Activated CD4-positive, alpha-beta T cell treated with anti-CD3 and anti-CD28 coated beads for 36 hours (primary cell): ENCODE measurements at places on chromosomes 6 and 20. TPM values are rescaled to one million over a fixed set of nuclear protein-coding genes. Genes with fewer than 3 reads are reported as not detected.

The MYT1 gene
- total RNA-seq: 0.12 TPM

DNA sequence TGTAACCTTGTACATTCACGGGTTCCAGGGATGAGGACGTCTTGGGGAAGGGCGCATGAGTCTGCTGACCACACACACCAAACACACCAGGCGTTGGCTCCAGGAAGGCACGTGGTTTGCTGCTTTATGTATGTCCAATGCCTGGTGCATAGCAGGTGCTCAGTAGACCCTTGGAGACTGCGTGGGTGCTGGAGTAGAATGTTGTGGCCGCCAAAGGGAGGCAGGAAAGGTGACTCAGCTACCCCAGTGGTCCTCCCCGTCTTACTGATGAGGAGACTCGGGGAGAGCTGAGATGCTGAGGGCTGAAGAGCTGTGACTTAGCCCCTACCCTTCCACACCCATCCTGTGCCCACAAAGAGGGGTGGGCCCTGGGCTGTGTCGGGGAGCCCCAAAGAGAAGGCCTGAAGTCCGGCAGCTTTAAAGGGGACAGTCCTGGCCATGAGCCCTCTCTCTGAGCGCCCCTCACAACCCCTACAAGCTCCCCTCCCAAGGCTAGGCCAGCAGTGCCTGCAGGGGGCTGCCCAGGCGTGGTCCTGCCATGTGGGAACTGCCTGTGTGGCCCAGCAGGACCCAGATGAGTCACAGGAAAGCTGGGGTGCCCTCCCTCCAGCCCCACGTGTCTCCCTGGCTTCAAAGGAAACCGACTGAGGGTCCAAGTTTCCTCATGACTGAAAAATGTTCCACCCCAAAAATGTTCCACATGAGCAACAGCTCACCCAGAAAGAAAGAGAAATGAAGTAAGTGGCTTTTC, 28.0 kb upstream of the PTGIS start:
- H3K4me3 ChIP-seq: peak overlapping the region; percentile 76
- peak; percentile 87 for DNase-seq
- H3K4me1 ChIP-seq: peaks cover 63% of the 10 kb centered on the region

- no peak overlapping the region for H3K27ac ChIP-seq
- H3K4me1 ChIP-seq: no peaks in the 10 kb centered on the region
- no peak for DNase-seq
- no peaks in the 10 kb centered on the region for H3K36me3 ChIP-seq
Observed at GRCh38 chr20:64153861-64154589, 10.2 kb upstream of the MYT1 start.

DNA sequence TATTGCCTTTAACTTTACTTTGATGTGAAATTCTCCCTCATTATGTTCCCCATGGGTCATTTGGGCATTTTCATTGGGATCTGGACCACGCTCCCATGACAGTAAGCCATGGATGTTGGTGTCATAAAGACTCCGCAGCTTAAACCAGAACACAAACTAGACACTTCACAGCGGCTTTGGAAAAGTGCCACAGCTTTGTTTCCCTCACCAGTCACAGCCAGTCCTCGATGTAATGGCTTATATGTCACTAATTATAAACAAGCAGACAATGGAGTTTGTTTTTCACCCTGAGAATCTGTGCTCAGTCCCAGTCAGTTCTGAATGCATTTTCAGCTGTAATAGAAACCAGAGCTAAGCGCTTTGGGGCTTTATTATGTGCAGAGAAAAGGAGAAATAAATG, 23.2 kb upstream of the DAAM2 start:
- DNase-seq: no peak
- peaks cover 14% of the 10 kb centered on the region for H3K27me3 ChIP-seq
- H3K36me3 ChIP-seq: no peaks in the 10 kb centered on the region
- H3K4me1 ChIP-seq: no peaks in the 10 kb centered on the region
- H3K27ac ChIP-seq: no peak overlapping the region

DNA sequence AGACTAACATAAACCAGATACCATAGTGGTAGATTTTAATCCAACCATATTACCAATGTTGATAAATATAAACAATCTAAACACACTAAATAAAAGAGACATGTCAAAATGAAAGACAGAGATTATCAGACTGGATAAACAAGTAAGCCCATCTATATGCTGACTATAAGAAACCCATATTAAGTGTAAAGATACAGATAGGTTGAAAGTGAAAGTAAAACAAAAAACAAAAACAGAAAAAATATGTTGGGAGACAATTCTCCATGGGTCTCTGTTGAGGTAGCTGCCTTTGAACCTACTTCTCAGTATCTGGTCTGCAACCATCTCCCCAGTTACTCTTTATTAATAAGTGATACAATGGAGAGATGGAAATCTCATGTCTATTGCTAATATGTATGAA, 21.2 kb downstream of the REV3L start:
- DNase-seq: no peak
- peaks cover 37% of the 10 kb centered on the region for H3K36me3 ChIP-seq
- peaks cover 26% of the 10 kb centered on the region for H3K4me1 ChIP-seq
- H3K4me3 ChIP-seq: no peak overlapping the region

DNA sequence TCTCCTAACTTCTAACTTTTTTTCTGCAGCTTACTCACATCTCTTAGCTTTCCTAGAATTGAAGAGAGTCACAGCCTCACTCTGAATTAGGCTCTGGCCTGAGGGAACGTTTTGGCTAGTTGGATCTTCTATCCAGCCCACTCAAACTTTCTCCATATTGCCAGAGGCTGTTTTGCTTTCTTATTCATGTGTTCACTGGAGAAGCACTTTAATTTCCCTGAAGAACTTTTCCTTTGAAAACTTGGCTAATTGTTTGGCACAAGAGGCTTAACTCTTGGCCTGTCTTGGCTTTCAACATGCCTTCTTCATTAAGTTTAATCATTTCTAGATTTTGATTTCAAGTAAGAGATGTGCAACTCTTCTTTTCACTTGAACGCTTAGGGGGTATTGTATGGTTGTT, 138.2 kb upstream of the PLCB4 start:
- H3K4me1 ChIP-seq: no peaks in the 10 kb centered on the region
- DNase-seq: no peak
- no peak overlapping the region for H3K4me3 ChIP-seq
- H3K27ac ChIP-seq: no peak overlapping the region
- no peaks in the 10 kb centered on the region for H3K27me3 ChIP-seq

DNA sequence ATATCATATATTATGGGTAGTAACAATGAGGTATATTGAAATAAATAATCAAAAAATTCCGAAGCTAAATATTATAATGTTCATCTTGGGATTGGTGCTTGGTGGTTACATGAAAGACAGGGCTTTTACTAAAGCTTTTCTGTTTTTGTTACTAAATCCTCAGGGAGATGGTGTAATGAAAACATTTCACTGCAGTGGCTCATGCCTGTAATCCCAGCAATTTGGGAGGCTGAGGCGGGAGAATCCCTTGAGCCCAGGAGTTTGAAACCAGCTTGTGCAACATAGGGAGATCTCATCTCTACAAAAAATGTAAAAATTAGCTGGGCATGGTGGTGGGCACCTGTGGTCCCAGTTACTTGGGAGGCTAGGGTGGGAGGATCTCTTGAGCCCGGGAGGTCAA, 42.9 kb downstream of the AFG1L start:
- no peak overlapping the region for H3K27ac ChIP-seq
- H3K4me1 ChIP-seq: no peaks in the 10 kb centered on the region
- DNase-seq: no peak

DNA sequence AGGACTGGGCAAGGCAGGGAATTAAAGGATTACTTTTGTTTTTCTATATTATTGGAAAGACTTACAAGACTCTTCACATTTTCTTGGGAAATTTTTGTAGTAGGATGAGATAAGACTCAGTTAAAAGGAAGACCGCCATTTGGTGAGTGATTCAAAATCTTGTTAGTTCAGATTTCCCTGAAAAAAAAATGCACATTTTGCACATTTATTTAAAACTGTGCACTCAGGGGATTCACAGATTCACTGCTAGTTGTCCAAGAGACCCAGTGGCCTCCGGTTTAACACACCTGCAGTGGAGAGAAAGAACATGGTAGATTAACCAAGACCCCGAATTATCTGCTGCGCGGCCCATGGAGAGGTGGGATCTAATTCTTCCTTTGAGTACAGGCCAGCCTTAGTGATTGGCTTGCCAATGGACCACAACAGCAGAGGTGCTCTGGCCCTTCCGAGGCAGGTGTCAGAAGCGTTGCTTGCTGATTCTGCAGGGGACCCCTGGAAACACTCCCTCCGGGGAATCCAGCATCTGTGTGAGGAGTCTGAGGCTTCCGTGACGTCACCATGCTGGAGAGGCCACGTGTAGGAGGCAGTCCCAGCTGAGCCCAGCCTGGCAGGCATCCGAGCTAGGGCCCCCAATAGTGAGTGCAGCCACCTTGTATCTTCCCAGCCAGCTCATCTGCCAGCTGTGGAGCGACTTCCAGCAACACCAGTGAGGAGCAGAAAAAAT, 68.9 kb downstream of the ZNF217 start:
- no peak for DNase-seq
- no peaks in the 10 kb centered on the region for H3K4me1 ChIP-seq
- H3K27me3 ChIP-seq: no peaks in the 10 kb centered on the region
- H3K4me3 ChIP-seq: no peak overlapping the region
- no peaks in the 10 kb centered on the region for H3K36me3 ChIP-seq
